ENCODE measurements at places on chromosomes 16 and 17. TPM values are rescaled to one million over a fixed set of nuclear protein-coding genes. Genes with fewer than 3 reads are reported as not detected.

The PABPN1L gene
- 0.31 TPM for total RNA-seq

DNA sequence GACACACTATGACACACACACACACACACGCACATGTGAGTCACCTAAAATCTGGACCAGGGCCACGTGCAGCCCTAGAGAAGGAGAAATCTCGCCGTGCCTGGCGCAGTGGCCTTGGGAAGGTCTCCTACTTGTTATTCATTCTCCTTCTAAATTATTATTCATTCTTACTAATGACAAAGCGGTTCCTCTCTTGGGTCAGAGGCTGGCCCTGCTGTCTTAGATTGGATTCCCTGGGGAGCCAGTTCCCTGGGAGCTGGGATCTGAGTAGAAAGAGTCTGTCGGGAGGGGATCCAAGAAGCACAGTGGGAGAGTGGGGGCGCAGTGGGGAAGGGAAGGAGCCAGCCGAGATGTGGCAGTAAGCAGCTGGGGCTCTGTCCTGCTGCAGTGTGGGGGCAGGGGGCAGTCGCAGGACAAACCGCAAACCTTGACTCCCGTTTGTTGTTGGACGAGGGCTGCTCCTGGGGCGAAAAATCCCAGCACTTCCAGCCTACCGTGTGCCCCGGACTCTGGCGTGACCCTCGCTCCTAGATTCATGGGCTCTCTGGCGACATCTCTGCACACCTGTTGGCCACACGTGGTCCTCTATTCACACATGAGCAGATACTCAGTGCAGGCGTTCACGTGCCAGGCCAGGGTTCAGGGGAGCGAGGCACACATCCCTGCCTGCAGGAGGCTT lies 18.7 kb upstream of the JPH3 start:
- no peak for DNase-seq

DNA sequence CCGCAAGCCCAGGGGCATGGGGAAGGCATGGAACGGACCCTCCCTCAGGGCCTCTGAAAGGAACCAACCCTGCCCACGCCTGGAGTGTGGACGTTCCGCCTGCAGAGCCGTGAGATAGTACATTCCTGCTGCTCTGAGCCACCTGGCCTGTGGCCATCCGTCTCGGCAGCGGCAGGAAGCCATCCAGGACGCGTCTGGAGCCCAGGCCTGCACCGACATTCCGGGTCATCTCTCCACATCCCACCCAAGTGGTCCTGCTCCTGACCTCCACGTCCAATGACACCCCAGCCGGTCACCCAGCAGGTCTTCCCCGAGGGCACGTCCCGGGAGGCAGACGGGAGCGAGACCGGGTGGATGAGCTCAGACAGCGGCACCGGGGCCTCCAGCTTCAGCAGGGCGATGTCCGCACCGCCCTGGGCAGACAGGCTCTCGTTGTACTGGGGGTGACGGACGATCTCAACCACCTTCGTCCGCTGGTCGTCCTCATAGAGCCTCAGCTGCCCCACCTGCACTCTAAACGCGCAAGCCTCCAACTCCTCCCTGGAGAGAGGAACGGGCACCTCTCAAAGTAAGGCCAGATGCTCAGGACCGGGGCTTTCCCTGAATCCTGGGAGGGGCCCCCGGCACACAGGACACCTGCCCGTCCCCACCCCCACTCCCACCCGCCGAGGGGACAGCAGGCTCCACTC lies 21.3 kb upstream of the UBE2I start:
- DNase-seq, result no peak

The TMEM100 gene
- total RNA-seq, result 21.4 TPM

DNA sequence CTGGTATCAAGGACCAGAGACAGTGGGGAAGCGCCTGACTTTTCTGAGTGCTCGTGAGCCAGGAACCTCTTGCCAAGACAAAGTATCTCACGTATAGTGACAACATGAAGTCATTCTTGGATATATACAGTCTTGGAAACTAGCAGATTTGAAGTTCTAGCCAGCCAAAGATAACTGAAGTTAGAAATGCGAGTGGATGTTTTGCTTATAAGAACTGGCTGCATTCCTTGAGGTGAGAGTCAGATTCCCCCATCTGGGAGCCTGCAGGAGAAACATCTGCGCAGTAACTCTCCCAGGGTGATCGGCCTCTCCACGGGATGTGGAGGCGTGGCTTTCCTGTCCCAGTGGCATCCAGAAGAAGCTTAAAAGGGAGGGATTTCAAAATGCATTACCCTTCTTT lies 89.8 kb downstream of the SHISA6 start:
- DNase-seq, result no peak

- DNase-seq, result no peak
Observed at GRCh38 chr16:48326915-48327314, 58.3 kb downstream of the SIAH1 start.

The CD300H gene
- total RNA-seq, result not detected

DNA sequence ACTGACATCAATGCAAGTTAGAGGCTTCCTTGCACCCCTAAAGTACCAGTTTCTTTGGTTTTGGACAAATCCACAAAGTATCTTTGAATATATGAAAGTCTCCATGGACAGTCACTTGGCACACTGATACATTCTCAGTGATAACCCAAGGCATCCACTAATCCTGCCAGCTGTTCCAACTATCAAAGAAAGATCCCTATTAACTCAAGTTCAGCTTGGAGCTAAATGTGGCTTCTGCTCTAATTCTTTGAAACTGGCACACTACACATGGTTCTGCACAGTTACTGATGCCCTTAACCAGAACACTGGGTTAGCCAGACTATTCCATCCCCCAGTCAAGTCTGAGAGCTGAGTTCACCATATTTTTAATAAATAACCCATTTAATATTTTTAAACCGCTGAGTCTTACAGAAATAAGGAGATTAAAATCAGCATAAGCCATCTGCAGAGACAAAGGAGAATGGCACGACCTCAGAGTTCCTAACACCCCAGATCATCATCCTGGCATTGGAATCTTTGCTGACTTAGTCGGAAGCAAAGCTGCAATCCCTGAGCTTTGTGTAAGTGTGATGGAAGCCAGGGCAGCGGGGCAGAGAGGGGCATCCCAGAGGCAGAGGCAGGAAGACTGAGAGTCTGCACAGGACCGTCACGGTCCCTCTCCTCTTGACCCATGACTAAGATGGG lies 6.3 kb downstream of the CACNG1 start:
- DNase-seq, result no peak
